ENCODE measurements at places on chromosomes 16 and 17.
A peak's percentile ranks its signal among the peaks of the same experiment; 100 is the strongest.

DNA sequence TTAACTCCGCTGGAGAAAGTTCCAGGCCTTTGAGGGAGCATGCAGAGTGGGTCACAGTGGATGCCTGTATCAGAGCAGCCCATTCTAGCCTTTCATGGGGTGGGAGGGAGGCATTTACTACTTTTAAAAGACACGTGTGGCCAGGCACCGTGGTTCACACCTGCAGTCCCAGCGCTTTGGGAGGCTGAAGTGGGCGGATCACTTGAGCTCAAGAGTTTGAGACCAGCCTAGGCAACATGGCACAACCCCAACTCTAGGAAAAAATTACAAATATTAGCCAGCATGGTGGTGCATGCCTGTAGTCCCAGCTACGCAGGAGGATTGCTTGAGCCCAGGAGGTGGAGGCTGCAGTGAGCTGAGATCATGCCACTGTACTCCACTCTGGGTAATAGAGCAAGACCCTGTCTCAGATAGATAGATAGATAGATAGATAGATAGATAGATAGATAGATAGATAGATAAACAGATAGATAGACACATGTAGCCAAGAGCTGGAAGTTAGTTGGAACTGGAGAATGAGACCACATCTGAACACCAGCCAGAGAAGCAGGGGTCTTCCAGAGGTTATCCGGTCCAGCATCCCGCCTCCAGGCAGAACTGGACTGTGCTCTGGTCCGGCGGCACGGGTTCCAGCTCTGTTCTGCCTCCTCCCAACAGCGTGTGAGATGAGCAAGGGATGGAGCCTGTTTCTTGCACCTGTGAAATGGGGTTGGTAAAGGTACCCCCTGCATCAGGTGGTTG lies 3.6 kb downstream of the ADCY7 start:
- no peak for DNase-seq

DNA sequence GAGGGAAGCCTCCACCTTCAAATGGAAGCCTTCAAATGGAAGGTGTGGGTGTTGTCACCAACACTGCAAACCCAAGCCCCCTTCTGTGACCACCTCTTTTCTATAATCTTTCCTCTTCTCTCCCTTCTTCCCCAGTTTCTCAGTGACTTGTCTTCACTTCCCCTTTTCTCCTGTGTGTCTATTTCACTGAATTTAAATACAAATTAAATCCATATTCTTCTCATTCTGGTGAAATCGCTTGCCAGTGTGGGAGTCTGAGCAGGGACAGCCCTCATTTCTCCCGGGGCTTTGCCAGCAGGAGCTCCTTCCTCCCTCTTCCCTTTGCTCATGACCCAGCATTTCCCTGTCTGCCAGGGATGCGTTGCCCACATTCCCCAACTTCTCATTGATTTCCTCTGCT lies 6.4 kb upstream of the ITGAX start:
- DNase-seq, result no peak

DNA sequence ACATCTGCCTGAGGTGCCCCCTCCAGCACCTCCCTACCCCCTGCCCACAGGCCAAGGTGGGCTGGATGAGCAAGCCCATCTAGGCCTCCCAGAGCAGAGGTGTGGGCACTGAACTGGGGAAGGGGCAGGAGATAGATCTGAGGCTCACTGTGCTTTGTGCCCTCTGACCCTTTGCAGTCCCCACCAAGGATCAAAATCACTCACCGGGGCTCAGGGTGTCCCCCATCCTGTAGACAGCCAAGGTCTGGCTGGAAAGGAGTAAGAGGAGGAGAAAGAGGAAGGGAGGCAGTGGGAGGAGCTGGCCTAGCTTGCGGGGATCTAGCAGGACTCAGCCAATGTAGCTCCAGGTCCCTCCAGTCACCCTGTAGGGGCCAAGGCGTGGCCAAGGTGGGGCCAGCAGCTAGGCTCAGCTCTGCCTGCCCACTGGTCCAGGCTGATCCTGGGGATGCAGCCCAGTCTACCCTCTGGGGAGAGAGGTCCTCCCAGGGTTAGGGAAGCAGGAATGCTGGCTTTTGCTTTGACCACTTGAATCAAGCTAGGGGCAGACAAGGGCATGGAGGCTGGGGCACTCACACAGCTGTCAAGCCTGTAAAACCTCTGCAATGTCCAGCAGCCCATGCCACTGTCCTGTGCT lies 1.8 kb downstream of the SLC12A4 start:
- peak; percentile 53 for DNase-seq

DNA sequence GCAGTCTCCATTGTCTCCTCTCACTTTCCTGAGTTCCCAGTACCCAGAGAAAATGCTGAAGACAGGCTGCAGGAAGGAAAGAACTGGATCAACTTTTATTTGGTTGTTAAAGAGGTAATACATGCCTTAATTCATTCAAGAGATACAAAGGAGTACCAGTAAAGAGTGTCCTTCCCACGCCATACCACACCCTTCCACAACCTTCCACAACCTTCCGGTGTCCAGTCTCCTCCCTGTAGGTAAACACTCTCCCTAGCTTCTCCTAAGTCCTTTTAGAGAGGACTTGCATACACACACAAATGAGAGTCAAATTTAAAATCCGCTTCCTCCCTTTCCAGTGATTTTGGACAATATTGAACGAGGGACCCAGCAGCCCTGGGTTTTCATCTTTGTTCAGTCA lies 2.8 kb upstream of the CA7 start:
- DNase-seq, result no peak

- no peak for DNase-seq
Measured at GRCh38 chr17:53033297-53033696, 789.4 kb upstream of the KIF2B start.
